ENCODE measurements at places on chromosomes 13 and 19. TPM values are rescaled to one million over a fixed set of nuclear protein-coding genes. Genes with fewer than 3 reads are reported as not detected.

DNA sequence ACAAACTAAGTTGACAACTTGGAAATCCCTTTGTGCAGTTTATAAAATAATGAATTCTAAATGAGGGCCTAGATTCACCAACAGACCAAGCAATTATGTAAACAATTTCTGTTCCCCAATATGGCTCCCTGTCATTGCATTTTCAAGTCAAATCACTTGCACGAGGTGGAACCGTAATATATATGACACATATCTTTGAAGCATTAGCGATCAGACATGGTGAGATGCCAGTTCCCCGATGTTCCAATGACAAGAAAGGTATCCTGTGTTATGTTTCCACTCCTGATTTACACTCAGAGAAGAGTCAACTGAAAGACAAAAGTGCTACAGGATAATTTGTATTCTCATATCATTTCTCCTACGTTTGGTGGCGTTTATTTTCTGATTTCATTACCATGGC lies 108.5 kb upstream of the TDRD3 start:
- DNase-seq: no peak

Gene RXFP2
- polyA plus RNA-seq: 0.49 TPM

DNA sequence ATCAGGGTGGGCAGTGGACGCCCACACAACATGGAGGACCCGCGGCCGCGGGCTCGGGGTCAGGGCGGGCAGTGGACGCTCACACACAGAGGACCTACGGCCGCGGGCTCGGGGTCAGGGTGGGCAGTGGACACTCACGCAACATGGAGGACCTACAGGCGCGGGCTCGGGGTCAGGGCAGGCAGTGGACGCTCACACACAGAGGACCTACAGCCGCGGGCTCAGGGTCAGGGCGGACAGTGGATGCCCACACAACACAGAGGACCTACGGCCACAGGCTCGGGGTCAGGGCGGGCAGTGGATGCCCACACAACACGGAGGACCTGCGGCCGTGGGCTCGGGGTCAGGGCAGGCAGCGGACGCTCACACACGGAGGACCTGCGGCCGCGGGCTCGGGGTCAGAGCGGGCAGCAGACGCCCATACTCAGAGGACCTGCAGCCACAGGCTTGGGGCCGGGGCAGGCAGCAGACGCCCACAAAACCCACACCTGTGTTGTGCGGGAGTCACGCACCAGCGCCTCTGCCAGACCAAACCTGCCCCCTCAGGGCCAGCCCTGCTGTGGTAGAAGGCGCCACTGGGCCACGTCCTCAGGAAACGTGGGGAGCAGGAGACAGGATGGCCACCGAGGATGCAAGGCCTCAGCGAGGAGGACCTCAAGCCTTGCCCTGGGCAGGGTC lies 27.6 kb upstream of the C13orf46 start:
- DNase-seq: no peak

- DNase-seq: peak; percentile 20
Measured at GRCh38 chr13:61954092-61954491, 538.4 kb upstream of the PCDH20 start.

DNA sequence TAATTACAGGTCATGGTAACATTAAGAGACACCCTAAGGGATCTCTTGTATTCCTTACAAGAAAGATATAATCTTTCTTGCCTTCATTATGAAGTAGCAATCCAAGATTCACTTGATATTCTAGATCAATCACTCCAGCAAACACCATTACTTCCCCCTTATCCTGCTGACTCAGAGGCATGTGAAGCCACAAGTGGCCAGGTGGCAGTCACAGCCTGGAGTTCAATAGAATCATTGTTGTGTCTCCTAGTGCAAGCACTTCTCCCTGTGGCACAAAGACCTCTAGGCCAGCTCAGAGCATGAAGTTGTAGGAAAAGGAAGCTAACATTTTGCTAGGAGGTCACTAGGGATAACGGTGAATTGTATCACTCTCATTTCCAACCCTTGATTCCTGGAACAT lies 864.3 kb upstream of the ATXN8OS start:
- no peak for DNase-seq

Gene ZNF497
- 5.5 TPM for polyA plus RNA-seq

DNA sequence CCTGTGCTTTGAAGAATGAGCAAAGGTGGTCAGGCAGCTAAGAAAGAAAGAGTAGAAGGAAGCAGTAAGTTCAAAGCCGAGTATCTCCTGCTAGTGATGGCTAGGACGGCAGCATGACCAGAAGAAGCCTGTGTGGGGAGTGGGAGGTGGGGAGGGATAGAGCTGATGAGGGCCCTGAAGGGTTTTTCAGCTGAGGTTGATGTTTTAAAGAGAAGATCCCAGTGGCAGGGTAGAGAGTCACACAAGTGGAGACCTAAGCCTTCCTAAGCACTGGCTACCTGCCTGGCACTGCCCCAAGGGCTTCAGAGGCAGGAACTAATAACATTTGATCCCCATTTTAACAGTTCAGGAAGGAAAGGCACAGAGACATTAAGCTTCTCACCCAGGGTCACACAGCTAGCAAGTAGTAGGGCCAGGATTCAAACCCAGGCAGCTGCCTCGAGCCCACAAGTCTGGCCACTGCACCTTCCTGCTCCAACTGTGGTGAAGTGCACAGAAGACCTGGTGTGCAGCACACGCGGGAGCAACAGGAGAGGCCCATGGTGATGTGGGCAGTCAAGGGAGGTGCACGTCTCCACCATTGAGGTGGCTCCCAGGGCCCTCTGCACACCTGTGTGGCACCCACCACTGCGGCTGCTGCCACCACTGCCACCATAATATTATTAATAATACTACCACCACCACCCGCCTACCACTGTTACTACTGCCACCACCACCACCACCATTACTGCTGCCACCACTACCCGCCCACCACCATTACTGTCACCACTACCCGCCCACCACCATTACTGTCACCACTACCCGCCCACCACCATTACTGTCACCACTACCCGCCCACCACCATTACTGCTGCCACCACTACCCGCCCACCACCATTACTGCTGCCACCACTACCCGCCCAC lies 22.1 kb downstream of the CUL4A start:
- no peak for DNase-seq

DNA sequence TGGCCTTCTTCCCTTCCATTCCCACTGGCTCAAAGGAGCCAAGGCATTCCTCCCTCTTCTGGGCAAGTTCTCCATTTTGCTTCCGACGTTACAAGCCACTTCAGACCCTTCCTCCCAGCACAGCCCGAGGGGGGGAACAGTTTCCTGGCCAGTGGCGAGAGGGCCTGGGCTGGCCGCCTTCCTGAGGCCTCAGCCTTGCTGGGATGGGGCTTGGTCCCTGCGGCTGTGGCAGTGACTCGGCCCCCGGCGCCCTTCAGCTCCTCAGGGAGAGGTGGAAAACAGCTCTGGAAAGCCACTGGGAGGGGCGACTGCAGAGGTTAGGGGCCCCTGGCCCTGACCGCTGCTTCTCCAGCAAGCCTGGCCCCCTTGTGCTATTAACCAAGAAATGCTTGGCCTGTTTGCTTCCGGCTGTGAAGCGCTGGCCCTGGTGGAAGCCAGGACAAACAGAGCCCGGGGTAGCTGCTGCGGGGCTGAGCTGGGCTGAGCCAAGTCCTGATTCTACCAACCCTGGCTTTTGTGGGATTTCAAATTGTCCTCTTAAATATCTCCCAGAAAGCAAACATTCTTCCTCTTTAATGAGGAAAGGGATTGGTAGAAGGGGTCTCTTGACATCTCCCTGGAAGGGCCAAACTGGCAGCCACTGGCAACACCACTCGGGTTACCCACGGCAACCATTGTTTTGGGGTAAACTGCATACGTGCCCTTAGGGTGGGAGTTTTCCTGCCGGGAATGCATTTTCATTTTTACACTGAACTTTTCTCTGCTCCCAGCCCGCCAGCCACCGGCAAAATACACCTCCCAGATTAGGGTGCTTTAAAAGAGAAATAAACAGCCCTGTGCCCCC lies 38.7 kb downstream of the C13orf46 start:
- DNase-seq: no peak

DNA sequence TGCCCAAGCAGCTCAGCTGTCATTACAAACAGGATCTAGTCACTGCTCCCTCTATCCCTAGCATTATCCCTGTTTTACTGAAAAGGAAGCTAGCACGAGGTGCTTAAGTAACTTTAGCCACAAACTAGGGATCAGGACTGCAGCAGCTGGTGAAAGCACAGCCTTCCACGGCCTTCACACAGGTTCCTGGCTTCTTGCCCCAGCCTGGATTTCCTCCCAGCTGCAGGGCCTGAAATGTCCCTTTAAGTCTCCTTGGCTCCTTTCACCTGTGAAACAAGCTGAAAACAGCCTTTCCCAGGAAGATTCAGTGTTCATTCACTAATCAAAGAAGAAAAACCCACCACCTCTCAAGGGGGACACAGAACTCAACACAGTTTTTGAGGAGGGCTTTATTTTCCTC lies 754.5 kb downstream of the DIAPH3 start:
- DNase-seq: no peak

Gene CCL25
- polyA plus RNA-seq: 0.33 TPM

Gene GPR108
- 67.3 TPM for polyA plus RNA-seq

DNA sequence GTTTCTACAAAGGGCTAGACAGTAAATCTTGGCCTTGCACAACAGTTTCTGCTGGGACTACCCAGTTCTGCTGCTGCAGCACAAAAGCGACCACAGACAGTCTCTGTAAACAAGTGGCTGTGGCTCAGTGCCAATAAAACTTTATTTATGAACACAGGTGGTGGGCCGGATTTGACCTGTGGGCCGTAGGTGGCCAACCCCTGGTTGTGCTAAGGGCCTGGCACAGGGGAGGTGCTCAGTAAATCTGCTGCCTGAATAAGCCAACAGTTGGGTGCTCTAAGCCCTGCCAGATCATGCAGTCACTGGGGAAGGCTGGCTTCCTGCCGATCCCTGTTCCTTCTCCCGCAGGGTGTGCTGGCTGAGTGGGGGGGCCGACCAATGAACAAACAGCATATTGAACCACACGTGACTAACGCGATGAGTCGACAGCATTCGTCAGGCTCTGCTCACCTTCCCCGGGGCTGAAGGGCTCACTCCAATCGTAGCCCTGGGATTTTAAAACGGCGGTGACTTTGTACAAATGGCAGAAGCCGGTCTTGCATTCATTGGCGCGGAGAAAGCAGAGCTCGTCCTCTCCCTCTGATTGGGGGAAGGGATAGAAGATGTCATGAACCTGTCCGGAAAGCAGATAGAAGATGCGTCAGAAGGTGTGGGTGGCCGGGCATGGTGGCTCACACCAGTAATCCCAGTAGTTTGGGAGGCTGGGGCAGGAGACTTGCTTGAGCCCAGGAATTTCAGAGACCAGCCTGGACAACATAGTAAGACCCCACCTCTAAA lies 24.3 kb upstream of the MYDGF start:
- no peak for DNase-seq

- no peak for DNase-seq
Measured at GRCh38 chr13:44352202-44352601, 21.4 kb upstream of the SERP2 start.

- no peak for DNase-seq
Measured at GRCh38 chr19:14450168-14450874, 17.2 kb downstream of the PKN1 start.

DNA sequence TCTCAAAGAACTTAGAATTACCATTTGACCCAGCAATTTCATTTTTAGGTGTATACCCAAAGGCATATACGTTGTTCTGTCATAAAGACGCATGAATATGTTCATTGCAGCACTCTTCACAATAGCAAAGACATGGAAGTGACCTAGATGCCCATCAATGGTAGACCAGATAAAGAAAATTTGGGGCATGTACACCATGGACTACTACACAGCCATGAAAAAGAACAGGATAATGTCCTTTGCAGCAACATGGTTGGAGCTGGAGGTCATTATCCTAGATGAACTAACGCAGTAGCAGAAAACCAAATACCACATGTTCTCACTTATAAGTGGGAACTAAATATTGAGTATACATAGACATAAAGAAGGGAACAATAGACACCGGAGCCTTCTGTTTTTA lies 20.7 kb downstream of the PAN3 start:
- DNase-seq: no peak

GRCh38 chr13:111508902-111509509 lies 188.6 kb downstream of the TEX29 start:
- no peak for DNase-seq

- DNase-seq: no peak
Measured at GRCh38 chr13:33571618-33572017, 246.3 kb upstream of the RFC3 start.

DNA sequence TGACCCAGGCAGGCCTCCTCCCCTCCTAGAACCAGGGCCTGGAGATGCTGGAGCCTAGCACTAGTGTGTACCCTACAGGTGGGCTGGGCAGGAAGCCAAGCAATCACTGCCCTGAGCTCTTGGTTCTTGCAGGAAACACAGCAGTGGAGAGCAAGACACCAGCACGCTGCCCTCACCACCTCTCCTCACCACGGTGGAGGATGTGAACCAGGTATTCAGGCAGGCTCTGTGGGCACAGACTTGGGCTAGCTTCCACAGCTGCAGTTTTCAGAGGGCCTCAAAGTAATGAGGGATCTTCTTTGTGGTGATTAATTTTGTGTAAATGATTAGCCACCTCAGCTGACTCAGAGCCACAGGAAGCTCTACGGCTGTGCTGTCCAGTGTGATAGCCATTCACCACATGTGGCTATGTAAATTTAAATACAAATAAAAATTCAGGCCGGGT lies 13.6 kb upstream of the GPI start:
- no peak for DNase-seq

- DNase-seq: no peak
Measured at GRCh38 chr13:110630566-110631119, 15.3 kb downstream of the NAXD start.

DNA sequence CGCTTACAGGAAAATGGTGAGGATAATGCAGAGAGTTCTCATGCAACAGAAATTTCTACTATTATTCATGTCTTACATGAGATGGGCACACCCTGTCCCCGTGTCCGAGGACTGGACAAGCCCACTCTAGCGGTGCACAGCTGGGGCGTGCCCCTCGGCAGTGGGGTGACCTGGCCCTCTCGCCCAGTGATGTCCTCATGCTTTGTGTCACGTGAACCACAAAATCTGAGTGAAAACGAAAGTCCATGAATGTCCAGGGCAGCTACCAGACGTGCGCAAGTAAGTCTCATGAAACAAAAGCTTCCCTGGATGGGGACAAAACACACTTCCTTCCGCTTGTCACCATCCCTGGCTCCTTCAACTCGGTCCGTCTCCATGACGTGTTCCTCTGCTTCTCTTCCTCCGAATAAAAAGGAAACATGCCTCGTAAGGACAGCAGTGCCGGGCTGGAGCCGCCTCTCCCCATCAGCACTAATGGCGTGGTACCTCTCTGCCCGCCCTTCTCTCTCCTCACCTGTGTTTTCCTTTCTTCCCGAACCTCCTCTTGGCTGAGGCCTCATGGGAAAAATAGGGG lies 45.6 kb downstream of the ANKRD10 start:
- DNase-seq: no peak

Gene RPS16
- polyA plus RNA-seq: 1,287 TPM

Measured in renal pelvis (tissue), 12 donors.